Nucleus accumbens (tissue), 56 donors: ENCODE measurements at places on chromosomes 5 and 9.

DNA sequence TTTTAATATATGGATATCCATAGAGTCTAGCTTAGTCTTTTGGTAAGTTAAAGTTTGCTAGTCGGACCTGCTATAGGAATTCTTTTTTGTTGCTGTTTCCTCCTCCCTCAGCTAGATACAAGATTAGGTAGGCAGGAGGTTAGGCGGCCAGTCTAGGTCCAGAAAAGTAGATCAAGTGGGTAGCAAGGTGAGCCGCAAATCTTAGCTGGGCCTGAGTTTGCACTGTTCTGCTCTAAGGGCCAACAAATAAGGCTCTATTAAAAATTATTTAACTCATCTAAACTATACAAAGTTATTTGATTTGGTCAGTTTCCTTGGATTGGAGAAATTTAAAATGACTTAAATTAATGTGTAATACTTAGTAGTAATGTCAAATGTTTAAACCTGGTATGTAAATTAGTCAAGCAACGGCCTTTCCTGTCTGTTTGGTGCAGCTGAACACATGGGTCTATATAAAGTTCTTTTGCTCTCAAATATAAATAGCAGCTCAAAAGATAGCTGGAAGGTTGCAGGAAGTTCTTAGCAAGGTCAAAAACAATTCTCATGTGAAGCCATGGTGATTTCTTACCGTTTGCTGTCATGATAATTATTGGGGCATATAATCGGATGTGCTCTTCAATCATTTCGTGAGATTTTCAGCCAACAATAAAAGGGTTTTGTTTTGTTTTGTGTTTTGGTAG lies 72.0 kb downstream of the PRKACG start:
- no peak for DNase-seq

- DNase-seq = no peak
Observed at GRCh38 chr5:165508286-165508685, 2002.9 kb downstream of the MAT2B start.

- peak; percentile 72 for DNase-seq
Observed at GRCh38 chr5:36150676-36151433, 832 bp downstream of the LMBRD2 start.

- DNase-seq = no peak
Observed at GRCh38 chr5:17405976-17406375, 92.1 kb upstream of the TAF11L2 start.

GRCh38 chr9:4678679-4679267 lies 596 bp upstream of the CDC37L1 start:
- no peak for DNase-seq

DNA sequence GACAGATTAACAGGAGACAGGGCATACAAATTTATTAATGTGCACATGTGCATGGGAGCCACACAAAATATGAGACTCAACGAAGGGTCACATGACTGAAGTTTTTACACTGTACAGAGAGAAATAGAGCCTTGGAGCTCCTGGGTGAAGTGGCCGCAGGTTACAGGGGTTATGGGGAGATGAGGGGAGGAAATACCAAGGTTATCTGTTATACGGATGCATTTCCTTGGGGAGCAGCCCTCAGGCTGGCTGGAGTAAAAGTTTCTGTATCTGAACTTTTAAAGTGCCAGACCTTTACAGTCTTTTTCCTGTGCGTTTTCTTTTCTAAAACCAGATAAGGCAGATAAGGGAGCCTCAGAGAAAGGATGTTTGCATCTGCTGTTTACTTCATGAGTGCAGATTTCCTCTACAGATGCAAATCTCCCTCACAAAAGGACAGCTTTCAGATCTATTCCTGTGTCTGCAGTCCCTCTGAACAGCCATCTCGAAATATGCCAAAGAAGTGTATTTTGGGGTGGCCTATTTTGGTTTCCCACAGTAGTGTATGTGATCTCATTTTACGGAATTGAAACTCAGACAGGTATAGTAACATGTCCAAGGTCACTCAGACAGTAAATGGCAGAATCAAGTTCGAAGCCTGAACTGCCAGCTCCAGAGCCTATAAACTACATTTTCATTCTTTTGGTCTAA lies 139.3 kb upstream of the FBXL17 start:
- DNase-seq = no peak

GRCh38 chr9:35538361-35539234 lies 48.7 kb downstream of the RUSC2 start:
- peak; percentile 81 for DNase-seq

GRCh38 chr5:171667341-171668096 lies 118.1 kb upstream of the SMIM23 start:
- DNase-seq = no peak

GRCh38 chr9:83239747-83240146 lies 176.8 kb upstream of the RASEF start:
- DNase-seq = no peak

DNA sequence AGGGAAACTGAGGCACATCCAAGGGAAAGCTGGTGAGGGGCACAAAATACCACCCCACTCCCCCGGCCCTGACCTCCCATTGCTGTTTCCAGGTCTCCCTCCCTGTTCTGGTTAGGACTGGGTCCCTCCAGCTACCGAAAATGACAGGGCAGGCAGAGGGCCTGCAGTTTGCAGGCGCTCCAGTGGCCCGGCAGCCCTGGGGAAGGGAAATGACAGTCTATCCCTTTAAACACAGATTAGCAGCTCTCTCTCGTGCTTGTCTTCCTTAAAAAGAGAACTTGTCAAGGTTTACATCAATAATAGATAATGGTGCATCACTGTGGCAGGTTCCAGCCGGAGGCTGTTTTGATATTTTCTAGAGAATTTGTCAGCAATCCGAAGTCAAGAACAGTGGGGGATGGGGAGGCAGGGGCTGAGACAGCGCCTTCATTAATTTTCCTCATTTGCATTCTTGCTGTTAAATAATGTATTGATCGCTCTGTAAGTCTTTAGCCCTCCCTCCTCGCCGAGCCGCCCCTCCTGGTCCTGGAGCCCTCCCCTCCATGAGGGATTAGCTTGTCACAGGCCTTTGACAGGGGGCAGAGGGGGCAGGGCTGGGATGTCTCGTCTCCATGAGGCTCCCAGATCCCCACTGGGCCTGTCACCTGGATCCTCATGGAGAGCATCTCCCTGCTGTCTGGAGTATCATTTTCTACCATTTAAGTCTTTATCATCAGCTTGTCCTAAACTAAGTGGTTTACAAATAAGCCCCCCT lies 45.0 kb upstream of the RAPGEF1 start:
- no peak for DNase-seq
